ENCODE measurements at places on chromosomes 7 and 10.
A peak's percentile ranks its signal among the peaks of the same experiment; 100 is the strongest.

DNA sequence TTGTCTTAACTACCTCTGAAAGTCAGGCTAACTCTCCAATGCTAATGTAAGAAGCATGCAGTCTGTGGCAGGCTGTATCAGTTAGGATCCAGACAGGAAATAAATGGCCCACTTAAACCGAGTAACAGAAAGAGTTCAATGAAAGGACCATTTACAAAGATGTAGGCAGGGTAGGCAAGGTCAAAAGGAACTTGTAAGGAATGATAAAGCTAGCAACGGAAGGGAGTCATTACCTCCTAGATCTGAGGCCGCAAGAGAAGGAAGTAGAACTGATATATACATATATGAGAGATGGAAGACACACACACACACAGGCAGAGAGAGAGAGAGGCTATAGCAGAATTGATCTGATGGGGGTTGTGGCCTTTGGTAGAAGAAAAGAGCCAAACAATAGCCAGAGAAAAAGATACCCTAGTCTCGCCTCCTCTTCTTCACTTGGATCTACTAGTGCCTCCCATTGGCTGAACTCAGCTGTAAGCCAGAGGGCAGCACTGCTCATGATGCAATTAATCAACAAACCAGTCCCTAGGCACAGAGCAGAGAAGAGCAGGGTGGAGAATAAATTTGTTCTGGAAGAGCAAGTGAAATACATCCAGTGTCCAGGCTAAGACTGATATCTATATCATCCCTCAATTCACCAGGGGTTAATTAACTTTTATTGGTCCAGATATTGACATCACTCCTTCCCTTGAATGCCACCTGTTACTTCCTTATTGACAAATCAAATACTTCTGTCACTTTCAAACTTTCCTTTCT, 91.2 kb downstream of the LSMEM1 start:
- DNase-seq, result no peak

GRCh38 chr10:80171248-80171660, 34.1 kb downstream of the ANXA11 start:
- DNase-seq, result no peak

DNA sequence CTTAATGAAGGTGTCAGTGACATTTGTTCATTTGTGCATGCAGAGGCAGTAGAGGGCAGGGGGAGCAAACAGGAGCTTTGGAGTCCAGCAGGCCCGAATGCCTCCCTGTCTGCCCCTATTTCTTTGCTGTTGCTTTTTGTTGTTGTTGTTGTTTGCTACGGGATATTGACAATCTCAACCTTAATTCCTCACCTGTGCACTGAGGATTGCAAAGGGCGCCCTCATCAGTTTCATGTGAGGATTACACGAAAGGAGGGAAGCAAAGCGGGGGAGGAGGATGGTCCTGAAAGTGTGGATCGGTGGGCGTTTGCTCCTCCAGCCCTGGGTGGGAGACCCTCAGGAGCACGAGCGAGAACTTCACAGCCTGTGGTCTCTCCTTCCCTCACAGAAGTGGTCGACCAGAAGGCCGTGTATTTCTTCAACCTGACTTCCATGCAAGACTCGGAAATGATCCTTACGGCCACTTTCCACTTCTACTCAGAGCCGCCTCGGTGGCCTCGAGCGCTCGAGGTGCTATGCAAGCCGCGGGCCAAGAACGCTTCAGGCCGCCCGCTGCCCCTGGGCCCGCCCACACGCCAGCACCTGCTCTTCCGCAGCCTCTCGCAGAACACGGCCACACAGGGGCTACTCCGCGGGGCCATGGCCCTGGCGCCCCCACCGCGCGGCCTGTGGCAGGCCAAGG, 9.6 kb downstream of the GDF10 start:
- no peak for DNase-seq

- no peak for DNase-seq
Measured at GRCh38 chr7:156725073-156725472, 84.5 kb downstream of the RNF32 start.

GRCh38 chr7:44638611-44639557, 32.5 kb downstream of the OGDH start:
- DNase-seq, result no peak

GRCh38 chr7:36781011-36781738, 56.9 kb upstream of the AOAH start:
- DNase-seq, result no peak

- peak; percentile 11 for DNase-seq
Measured at GRCh38 chr10:43362191-43362839, 9.1 kb upstream of the FXYD4 start.

DNA sequence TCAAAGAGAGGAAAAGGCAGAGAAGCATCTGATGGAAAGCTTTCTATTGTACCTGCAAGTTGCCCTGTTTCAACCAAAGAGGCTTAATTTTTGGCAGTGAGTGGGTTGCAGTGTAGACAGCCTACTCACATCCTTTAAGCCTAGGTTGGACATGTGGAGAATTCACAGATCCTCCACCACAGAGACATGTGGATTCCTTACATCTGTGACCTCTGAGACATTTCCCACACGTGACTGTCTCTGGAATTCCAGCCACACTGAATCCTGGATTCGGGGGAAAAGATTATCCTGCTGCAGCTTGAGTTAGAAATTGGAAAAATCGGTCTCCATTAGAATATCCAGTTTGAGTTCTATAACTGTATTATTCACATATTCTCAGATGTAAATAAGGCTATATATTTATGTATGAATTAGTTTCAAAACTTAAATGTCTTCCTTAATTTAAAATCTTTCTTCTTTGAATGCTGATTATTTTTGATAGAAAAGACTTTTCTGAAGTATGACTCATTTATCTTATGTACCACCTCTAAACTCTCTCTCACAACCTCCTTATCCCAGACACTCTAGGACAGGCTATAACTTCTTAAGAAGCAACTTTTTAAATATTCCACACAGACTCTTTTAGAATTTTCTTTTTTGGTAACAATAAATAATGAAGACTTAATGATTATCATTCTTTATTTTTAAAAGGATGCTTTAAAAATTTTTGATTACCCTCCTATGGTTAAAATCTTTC, 123.3 kb downstream of the TWIST1 start:
- DNase-seq, result no peak

DNA sequence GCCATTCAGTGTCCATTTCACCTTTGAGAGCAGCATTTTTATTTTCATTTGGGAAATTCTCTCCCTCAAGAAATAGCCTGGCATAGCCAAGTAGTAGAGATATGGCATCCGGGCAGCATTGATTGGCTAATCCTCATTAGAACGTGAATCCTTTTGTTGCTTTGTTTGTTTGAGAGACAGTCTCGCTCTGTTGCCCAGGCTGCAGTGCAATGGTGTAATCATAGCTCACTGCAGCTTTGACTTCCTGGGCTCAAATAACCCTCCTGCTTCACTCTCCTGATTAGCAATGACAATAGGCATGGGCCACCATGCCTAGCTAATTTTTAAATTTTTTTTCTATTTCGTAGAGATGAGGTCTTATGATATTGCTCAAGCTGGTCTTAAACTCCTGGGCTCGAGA, 1174.9 kb upstream of the AUTS2 start:
- DNase-seq, result no peak

GRCh38 chr7:120320218-120320961, 47.4 kb downstream of the KCND2 start:
- no peak for DNase-seq

DNA sequence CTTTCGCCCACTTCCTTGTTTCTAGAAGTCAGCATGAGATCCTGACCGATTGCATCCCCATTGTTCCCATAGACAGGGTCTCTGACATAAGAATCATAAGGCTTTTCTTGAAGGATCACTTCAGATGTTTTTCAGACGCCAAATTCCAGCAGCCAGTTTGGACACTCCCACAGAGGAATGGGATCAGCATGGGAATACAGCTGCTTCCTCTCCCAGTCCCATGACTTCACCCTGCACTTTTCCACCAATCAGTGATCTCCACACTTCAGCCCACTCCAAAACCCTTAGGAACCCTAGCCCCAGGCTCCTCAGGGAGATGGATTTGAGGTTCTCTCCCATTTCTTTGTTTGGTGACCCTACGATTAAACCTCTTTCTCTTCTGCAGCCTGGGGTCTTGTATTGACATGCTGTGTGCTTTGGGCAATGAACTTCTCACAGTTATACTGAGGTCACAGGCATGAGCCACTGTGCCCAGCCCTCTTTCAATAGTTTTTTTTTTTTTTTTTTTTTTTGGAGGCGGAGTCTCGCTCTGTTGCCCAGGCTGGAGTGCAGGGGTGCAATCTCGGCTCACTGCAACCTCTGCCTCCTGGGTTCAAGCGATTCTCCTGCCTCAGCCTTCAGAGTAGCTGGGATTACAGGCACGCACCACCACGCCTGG, 52.8 kb upstream of the CHST3 start:
- DNase-seq, result no peak

DNA sequence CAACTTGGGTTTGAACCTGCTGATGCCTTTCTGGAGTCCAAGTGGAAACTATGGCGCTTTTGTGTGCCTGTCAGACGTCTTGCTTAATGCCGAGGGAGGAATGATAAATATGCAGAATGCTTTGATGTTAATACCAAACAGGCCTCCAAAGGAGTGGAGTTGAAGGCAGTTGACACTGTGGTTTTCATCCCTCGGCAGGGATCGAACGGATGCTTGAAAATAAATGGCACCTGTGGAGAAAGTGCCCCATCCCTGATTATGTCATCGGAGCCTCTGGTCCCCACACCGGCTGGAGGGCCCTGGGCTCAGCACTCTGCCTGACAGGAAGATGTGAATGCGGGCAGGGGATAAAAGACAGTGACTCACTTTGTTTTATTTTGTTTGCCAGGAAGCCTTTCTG, 148.7 kb upstream of the GPR26 start:
- DNase-seq, result no peak

GRCh38 chr7:111006040-111006439, 84.9 kb upstream of the LRRN3 start:
- no peak for DNase-seq

DNA sequence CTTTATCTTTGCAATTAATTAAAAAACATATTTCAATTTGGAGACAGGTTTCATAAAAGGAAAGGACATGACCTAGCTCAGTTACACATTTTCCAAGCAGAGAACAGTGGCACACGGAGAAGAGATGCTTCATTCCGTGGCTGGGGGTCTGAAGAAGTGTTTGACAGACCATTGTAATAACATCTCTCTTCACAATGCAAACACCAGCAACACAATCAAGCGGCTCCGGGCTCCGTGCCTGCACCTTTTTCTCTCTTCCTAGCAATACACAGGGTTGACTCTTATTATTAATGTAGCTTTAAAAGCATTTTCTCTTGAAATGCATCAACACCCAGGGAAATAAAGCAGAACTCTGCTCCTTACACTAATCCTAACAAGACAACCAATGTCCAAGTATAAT, 261.0 kb upstream of the AOAH start:
- no peak for DNase-seq

- DNase-seq, result no peak
Measured at GRCh38 chr7:134179036-134180011, 52.2 kb downstream of the LRGUK start.

- DNase-seq, result no peak
Measured at GRCh38 chr10:74052994-74053393, 55.1 kb downstream of the VCL start.

DNA sequence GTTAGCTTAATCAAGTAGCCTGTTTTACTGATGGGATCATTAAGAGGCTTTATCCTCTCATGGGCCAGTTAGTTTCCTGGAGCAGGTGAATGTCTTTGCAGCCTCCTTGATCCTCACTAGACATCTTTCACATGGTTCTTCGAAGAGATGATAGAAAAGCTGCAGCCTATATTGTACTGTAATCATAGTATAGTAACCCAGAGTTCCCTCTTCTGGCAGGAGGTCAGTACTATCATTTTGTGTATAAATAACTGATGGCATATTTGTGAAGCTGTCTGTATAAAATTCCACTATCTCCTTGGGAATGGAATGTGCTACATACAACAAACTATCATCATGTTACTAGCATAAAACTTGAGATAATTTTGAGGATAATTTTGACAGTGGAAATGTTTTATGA, 123.8 kb upstream of the PRPS1L1 start:
- no peak for DNase-seq

DNA sequence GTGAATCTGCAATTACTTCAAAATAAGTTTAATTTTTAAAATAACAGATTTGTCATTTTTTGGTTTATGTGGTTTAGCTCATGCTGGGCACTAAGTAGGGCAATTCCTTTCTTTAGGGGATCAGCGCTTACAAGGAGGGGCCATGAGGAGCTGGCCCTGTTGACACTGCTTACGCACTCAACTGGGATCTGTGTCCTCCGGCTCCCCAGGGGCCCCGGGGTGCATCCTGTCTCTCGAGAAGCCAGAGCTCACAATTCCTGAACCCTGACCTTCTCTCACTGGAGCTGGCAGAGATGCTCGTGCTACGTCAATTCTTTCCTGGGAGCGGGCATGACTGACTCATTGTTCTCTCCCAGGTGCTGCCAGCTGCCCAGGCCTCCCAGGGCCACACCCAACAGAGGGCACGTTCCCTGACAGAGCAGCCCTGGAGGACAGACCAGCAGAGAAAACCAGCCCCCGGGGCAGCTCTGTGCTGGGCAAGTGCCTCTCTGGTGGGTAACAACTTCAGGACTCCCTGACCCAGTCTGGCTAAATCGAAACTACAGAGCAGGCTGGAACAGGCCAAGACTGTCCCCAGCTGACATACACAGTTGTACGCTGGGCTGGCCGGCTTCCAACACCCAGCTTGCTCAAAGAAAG, 36.8 kb downstream of the CTBP2 start:
- no peak for DNase-seq

- DNase-seq, result no peak
Measured at GRCh38 chr7:112487457-112488263, 6.9 kb downstream of the LSMEM1 start.

GRCh38 chr10:72598769-72599701, 26.8 kb downstream of the MICU1 start:
- DNase-seq, result no peak

GRCh38 chr10:118343115-118343514, 991 bp upstream of the FAM204A start:
- DNase-seq, result no peak

DNA sequence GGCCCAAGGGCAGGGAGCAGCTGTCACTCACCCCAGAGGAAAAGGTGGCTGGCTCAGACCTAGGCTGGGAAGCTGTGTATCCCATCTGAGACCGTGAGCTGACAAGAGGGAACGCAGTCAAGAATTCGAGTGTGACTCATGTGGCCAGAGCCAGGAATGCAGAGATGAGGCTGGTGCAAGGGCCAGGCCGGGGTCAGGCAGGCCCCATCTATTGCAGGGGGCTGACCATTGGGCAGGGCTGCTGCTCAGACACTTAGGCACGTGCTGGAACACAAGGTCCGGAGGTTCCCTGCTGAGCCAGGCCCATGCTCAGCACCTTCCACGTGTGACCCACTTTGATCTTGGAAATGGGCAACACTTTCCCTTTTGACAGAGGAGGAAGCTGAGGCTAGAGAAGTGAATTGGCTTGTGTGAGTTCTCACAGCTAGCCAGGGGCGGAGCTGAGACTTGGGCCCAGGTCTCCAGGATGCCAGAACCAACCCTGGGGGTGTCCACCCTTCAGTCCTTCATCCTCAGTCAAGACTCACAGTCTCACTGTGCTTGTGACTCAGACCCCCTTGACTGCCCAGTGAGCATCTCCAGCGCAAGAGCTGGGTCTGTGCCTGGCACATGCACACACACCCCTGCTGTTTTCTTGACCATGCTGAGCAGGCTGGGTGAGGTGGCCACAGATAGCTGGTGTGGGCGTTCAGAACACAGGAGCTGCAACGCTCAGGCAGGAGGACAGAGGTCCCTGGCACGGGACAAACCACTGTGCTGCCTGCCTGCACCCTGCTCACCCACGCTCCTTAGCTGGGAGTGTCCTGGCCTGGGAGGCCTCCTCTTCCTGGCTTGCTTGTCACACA, 47.6 kb upstream of the PPIF start:
- no peak for DNase-seq

- DNase-seq, result no peak
Measured at GRCh38 chr7:7851381-7851780, 117.2 kb upstream of the GLCCI1 start.

GRCh38 chr7:102287111-102287980, 678 bp downstream of the SH2B2 start:
- DNase-seq, result no peak

Data from pulmonary artery endothelial cell (primary cell).